ENCODE measurements at places on chromosomes 7 and 10.

GRCh38 chr7:115249080-115249479 lies 327.2 kb downstream of the MDFIC start:
- DNase-seq = no peak

- DNase-seq = no peak
These were observed 64.6 kb upstream of the COL13A1 start for GRCh38 chr10:69736886-69737641.

GRCh38 chr10:17001297-17001744 lies 128.3 kb downstream of the CUBN start:
- DNase-seq = no peak

GRCh38 chr7:77417801-77418200 lies 1.7 kb upstream of the GSAP start:
- DNase-seq = no peak

- no peak for DNase-seq
These were observed 317.1 kb upstream of the SEMA3C start for GRCh38 chr7:81235997-81236396.

- no peak for DNase-seq
These were observed 89.3 kb upstream of the RET start for GRCh38 chr10:42987575-42987974.

DNA sequence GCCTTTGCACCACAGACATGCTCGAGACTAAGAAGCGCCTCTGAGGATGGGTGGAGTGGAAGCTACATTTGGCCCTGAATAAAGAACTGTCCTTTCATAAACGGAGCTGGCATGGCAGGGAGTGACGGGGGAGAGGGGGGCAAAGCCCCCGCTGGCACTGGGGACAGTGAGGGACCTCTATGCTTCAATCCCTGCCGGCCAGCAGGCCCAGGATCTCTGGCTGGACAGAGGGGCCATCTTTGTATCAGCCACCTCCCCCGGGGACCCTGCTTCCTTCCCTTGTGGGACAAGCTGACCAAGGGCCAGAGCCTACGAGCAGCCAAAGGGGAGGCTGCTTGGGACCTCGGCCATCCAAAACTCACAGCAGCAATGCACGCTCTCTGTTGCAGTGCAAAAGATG lies 28.2 kb upstream of the ECHDC3 start:
- no peak for DNase-seq

DNA sequence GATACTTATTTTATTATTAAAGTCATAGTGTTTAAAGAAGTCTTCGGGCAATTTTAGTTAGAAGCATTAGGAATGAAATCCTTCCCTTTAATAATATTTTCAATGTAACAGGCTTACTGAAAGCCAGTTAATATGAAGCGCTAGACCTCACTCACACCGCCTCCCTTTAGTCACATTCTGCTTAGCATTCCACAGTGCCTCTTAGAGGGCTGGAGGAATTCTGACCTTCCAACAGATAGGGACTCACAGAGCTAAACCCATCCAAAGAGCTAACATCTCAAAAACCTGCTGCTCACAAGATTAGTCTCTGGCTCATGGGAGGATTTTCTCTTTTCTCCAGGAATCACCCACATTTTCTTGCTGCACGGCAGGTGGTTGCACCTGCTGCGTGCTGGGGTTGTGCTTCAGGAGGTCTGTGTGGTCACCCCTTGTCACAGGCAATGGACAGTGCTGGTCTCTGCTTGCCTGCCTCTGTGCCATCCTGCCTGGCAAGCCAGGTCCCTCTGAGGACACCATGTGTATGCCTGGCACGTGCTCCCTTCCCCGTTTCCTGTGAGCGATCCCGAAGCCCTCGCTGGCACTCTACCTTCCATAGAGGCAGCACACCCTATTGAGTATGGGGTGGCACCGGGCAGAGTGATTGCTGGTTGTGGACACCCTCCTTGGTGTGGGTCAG lies 91.8 kb downstream of the KLF6 start:
- DNase-seq = no peak

DNA sequence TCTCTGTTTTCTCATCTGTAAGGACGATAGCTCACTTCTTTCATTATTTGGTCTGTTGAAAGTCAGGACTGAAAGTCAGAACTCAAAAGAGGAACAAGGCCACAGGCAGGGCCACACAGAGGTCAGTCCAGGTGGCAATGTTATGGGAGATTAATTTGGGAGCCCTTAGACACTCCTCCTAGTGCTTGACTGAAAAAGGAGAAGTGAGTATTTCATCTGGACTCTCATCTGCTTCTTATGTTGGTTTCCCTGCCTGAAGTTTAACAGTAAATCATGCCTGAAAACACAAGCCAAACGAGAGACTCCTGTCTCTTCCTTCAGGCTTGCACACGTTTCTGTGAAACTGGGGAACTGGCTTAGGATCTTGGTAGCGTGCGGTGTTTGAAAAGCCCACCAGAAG lies 248.5 kb downstream of the BUB3 start:
- DNase-seq = no peak

DNA sequence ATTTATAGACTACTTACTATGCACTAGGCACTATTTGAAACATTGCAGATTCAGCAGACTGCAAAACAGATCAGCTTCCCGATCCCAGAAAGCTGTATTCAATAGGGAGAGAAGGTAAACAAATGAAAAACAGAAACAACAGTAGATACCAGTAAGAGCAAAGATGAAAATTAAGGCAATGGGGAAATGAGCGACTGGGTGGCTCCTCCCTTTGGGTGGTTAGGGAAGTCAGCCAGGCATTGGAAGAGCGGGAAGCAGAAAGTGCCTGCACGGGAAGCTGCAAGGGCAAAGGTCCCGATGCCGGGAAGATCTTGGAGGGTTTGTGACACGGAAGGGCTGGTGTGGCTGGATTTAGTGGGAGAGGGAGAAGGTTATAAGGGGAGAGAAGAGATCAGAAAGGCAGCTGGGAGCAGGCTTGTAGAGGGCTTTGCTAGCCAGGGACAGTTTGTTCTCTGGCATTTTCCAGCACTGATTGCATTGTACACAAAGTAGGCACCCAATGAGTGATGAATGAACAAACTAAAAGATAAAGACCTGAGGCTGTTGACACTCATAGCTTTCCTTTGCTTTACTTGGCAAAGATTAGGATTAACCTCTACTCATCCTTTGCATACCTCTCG lies 67.8 kb downstream of the NAMPT start:
- no peak for DNase-seq

DNA sequence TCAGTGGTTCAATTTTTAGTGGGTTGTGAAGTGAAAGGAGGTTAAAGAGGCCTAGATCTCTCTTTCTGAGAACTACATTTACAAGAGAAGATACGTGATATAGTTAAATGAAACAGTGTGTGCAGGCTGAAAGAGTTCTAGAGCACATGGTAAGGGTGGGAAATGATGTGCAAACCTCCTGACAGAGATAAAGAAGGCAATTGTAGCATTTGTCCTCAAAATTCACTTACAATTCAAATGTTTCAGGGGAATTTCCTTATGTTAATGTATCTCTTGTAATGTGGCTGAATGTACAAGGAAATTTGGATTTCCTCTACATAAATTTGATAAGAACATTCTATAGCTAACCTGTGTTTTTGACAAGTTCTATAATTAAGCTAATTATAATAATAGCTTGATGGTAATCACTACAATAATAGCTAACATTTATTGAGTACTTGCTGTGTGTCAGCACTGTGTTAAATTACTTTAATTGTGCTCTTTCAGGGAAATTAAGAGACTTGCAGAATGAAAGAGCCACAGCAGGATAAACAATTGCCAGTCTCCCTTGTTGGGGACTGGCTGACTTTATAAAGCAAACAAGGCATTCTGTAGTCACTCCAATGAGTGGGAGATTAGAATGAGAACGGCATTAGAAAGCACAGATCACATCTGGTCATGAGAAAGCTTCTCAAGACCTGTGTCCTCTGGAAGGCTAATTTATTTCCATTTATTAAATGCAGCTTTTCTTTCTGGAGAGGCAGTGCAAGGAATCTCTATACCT lies 139.7 kb upstream of the TMEM72 start:
- peak; percentile 13 for DNase-seq

DNA sequence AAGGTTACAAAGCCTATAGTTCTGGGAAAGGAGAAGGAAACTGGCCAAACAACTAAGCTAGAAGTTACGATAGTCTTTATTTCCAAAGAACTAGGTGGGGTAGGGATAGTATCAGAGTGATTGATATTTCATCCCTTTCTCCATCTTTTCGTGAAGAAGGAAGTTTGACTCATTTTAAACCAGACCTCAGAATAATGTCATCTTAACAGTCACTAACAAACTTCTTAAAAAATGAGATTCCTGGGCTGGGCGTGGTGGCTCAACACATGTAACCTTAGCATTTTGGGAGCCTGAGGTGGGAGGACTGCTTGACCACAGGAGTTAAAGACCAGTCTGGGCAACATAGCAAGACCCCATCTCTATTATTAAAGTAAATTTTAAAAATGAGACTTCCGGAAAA lies 69.4 kb downstream of the ARL4A start:
- no peak for DNase-seq

- DNase-seq = no peak
These were observed 59.3 kb downstream of the NUDCD3 start for GRCh38 chr7:44431091-44431608.

GRCh38 chr10:127275793-127276450 lies 79.5 kb upstream of the INSYN2A start:
- DNase-seq = no peak

DNA sequence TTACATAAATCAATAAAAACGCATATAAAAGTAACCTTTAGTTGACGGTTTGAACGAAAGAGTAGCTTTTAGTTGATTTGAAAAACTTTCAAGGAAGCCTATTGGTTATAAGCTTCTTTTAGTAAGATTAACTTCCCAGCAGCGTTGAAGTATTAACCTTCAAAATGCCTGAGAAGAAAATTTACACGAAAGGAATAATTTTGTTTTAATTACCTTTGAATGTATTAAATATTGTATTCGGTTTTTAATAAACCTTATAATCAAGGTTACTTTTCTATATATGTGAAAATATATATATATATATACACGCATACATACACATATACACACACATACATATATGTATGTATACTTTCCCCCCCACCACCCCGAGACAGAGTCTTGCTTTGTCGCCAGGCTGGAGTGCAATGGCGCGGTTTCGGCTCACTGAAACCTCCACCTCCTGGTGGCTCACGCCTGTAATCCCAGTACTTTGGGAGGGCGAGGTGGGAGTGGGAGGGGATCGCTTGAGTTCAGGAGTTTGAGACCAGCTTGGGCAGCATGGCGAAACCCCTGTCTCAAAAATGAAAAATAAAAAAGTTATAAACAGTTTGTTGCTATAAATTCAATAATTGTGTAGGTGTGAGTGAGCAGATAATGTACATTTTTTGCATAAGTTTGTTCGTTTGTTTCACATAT lies 57.6 kb upstream of the EZH2 start:
- DNase-seq = peak; percentile 57

- DNase-seq = no peak
These were observed 337.5 kb downstream of the CXCL12 start for GRCh38 chr10:44047361-44047760.

GRCh38 chr7:79790656-79791262 lies 337.3 kb upstream of the MAGI2 start:
- DNase-seq = no peak

GRCh38 chr7:22814261-22815208 lies 8.1 kb downstream of the TOMM7 start:
- no peak for DNase-seq

DNA sequence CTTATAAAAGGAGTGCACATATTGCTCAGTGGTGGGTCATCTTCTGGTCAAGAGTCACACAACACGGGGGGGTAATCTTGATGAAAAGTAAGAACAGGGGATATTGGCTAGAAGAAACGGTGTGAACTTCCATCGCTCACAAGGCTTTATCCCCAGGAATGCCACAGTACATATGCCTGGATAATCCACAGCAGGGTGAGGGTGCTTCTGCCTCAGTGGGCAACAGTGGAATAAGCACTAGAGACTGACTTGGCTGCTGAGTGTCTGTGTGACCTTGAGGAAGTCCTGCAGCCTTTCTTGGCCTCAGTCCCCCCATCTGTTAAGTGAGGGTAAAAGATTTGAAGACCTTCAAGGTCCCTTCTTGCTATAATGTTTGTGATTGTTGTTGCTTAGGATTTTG lies 44.9 kb upstream of the SHH start:
- DNase-seq = no peak

GRCh38 chr10:114077815-114078219 lies 34.2 kb downstream of the ADRB1 start:
- DNase-seq = no peak

DNA sequence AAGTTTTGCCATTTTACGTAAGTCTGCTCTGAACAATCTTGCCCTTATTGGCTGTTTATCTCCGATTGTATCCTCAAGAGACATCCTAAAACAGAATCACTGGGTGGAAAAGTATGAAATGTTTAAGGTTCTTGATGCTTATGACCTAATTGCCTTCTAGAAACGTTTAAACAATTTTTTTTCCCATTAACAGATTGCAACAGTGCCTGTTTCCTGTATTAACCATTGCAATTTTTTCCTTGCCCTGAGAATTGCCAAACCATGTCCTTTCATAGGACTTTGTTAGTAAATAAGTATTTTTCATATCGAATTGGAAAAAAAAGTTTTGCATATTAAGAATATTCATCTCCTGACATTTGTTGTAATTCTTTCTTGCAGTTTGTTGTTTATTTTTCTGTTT lies 639.8 kb downstream of the INHBA start:
- DNase-seq = no peak

DNA sequence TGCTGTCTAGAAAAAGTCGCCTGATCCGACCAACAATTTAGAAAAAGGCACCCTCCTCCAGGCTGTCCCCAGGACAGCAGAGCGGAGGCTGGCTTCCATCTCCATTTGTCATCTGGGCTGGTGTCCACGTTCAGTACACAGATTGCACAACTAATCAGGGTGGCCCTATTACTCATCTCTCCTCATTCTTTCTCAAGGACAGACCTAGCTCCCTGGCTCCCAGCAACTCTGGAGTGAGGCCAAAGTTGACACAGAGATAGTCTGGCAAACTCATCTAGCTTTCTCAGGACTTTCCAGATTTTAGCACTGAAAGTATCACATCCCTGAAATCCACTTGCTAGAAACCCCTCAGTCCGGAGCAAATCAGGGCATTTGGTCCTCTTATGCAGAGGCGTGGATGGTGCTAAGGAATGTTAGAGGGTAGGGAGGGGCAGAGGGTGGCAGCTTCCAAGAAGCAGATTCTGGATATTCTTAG lies 75.1 kb downstream of the DNAH11 start:
- no peak for DNase-seq

DNA sequence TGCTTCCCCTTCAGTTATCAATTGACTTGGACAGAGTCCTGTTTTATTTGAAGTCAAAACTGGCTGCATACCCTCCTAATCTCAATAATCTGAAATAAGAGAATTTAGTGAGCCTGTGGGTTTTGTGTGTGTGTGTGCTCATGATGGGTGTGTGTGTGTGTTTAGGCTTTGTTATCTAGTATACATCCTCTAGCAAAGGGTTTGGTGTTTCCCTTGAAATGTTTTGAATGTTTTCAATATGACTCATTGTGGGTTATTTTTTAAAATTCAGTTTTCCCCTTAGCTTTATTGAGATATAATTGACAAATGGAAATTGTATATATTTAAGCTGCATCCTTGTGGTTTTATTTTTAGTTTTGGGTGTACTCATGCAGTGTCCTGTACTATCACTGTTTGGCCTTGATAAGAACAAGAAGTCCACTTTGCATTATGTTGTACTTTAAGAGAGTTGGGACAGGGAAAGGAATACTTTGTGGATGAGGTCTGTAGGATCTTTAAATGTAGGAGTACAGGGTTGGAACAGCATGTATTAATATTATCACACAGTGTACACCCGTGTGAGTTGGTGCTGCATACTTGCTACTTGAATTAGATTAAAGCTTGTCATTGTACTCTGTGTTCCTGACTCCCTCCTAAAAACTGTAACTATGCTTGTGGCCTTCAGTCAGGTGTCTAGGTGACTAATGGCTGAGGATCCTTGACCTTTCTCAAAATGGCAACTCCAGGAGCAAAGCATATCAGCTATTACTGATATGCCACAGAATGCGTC lies 58.3 kb downstream of the VCL start:
- DNase-seq = no peak
